Keratinocyte (primary cell): ENCODE measurements at places on chromosomes 7 and 10.

DNA sequence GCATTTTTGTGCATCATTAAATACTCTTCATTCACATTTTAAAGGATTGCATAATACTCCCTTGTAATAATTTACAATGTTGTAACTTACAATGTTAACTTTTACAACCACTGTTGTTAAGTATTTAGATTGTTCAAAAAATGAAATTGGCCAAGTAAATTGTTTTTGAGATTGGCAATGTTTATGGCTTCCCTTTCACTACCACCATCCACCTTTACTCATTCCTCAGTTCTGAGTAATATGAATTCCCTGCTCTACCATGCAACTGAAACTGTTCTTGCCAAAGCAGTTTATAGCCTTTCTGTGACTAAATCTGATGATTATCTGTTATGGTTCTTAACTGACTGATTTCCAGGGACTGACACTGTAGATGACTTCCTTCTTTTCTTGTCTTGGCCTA is 80.5 kb upstream of the TMEM106B start:
- no peak overlapping the region for H3K27ac ChIP-seq
- no peaks in the 10 kb centered on the region for H3K36me3 ChIP-seq
- DNase-seq: no peak

DNA sequence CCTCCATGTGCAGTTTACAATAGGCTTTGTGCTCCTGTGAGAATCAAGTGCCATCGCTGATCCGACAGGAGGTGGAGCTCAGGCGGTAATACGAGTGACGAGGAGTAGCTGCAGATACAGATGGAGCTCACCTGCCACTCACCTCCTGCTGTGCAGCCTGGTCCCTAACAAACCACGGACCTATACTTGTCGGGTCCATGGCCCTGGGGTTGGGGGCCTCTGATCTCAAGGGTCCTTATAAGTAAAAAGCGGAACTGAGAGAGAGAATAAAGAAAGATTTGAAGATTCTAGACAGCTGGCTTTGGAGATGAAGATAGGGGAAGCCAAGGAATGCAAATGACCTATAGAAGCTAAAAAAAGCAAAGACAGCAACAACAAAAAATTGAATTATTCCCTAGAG is 130.6 kb downstream of the PLXDC2 start:
- no peaks in the 10 kb centered on the region for H3K27me3 ChIP-seq
- no peak for DNase-seq
- H3K27ac ChIP-seq: no peak overlapping the region

- no peaks in the 10 kb centered on the region for H3K36me3 ChIP-seq
- no peak overlapping the region for H3K4me3 ChIP-seq
- no peaks in the 10 kb centered on the region for H3K4me1 ChIP-seq
- no peaks in the 10 kb centered on the region for H3K27me3 ChIP-seq
Measured at GRCh38 chr10:105875050-105875449, 1234.0 kb downstream of the SORCS3 start.

DNA sequence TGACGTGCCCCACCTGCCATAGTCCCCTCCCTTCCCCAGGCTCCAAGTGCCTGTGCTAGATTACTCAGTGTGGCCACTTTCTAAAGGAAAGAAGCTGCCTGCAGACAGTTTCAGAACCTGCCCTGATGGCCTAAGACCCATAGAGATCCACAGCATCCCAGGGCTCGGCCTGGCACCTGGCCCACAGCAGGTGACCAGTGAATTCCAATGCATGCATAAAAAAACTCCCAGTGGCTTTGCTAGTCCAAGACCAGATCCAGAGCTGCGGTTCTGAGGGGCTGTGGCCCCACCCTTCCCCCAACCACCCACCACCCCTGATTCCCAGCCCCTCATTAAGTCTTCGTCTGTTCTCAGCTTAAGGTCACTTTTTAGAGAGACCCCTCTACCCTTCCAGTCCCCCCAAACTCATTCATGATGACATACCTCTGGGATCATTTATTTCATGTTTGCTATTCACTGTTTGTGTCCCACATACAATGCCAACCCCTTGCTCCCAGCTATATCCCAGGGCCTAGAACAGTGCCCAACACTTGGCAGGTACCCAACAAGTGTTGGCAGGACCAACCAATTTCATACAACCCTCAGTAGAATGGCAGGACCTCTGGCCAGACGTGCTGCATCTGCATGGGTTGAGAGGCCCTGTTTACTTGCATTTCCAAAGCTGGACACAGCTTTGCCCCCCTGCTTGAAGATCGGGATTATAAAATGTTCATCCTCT is 118.1 kb downstream of the RGS10 start:
- DNase-seq: no peak
- no peaks in the 10 kb centered on the region for H3K27me3 ChIP-seq
- H3K27ac ChIP-seq: no peak overlapping the region
- H3K36me3 ChIP-seq: peaks cover 2% of the 10 kb centered on the region
- H3K4me3 ChIP-seq: no peak overlapping the region

DNA sequence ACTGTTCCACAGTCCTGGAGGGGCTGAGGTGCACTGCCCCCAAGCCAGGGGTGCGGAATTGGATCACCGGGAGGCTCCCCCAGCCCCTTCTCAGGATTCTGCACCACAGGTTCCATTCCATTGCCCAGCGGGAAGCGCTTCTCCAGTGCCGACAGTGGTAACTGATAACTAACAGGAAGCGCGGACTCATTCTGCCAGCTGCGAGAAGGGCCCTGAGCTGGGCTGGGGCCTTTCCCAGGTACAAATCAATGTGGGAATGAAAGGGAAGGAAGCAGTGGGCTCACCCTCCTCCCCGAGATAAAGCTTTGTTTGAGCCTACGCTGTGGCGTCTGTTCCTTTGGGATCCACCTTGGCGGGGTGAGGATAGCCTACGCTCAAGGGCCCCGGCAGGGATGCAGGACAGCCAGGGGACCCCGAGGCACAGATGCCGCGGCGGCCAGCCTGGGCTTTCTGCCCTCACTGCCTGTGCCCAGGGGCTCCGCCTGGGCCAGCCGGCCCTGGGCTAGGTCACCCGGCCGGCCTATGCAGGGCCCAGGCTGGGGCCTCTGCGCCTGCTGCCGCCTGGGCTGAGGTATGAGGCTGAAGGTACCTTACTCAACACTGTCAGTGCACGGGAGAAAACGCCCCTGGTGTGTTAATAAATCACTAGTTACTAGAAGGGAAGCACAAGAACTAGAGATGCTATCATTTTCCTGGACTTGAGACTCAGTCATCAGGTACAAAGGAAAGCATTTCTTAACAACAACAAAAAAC is 39.4 kb downstream of the EN2 start:
- no peak overlapping the region for H3K4me3 ChIP-seq
- no peak overlapping the region for H3K27ac ChIP-seq
- H3K27me3 ChIP-seq: peaks cover 22% of the 10 kb centered on the region
- no peaks in the 10 kb centered on the region for H3K36me3 ChIP-seq
- no peak for DNase-seq

GRCh38 chr7:71015252-71015900 is 116.6 kb upstream of the GALNT17 start:
- no peaks in the 10 kb centered on the region for H3K27me3 ChIP-seq
- no peak overlapping the region for H3K27ac ChIP-seq
- no peak for DNase-seq
- H3K4me1 ChIP-seq: no peaks in the 10 kb centered on the region
- H3K4me3 ChIP-seq: no peak overlapping the region

DNA sequence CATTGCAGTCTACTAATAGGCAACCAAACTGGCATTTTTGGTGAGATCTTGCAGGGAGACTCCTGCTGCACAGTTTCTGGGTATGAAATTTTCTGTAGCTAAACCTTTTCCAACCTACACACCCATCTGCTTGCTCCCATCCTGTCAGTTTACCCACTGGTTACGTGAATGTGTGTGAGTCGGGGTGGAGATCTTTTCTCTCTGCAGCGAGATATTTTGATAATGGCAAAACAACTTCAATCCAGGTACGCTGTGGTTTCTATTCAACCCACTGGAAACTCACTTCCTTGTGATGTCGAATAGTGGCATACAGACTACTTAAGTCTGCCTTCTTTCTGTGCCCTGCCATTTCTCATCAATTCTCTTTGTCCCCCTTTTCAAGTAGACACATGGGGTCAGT is 4.5 kb downstream of the PLEKHA1 start:
- peaks cover 9% of the 10 kb centered on the region for H3K4me1 ChIP-seq
- no peak for DNase-seq
- no peaks in the 10 kb centered on the region for H3K27me3 ChIP-seq
- H3K4me3 ChIP-seq: no peak overlapping the region
- no peak overlapping the region for H3K27ac ChIP-seq

DNA sequence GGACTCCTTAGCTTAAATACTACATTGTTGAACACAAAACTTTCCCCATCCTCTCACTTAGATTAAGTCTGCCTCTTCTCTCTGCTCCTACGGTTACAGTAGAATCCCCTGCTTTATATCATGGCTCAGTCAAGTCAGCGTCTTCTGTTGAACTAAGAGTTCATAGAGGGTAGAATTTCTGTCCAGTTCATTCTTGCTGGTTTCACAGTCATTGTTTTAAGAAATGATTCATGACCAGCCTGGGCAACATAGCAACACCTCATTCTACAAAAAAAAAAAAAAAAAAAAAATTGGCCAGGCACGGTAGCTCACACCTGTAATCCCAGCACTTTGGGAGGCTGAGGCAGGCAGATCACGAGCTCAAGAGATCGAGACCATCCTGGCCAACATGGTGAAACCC is 3.7 kb upstream of the ZFYVE27 start:
- peaks cover 5% of the 10 kb centered on the region for H3K4me1 ChIP-seq
- no peak overlapping the region for H3K27ac ChIP-seq
- DNase-seq: no peak
- H3K36me3 ChIP-seq: no peaks in the 10 kb centered on the region

- H3K27me3 ChIP-seq: no peaks in the 10 kb centered on the region
- no peak overlapping the region for H3K27ac ChIP-seq
- no peak overlapping the region for H3K4me3 ChIP-seq
- no peaks in the 10 kb centered on the region for H3K4me1 ChIP-seq
- no peak for DNase-seq
Measured at GRCh38 chr7:133805426-133805825, 321.7 kb upstream of the LRGUK start.

- DNase-seq: no peak
- H3K27ac ChIP-seq: no peak overlapping the region
- H3K27me3 ChIP-seq: no peaks in the 10 kb centered on the region
- no peak overlapping the region for H3K4me3 ChIP-seq
Measured at GRCh38 chr10:80184291-80184690, 21.0 kb downstream of the ANXA11 start.

- no peak overlapping the region for H3K4me3 ChIP-seq
- peaks cover 5% of the 10 kb centered on the region for H3K4me1 ChIP-seq
- H3K27ac ChIP-seq: no peak overlapping the region
- DNase-seq: no peak
- H3K36me3 ChIP-seq: no peaks in the 10 kb centered on the region
Measured at GRCh38 chr7:133827707-133828623, 299.2 kb upstream of the LRGUK start.

GRCh38 chr7:129797214-129797789 is 155.5 kb downstream of the UBE2H start:
- no peaks in the 10 kb centered on the region for H3K4me1 ChIP-seq
- H3K4me3 ChIP-seq: no peak overlapping the region
- no peaks in the 10 kb centered on the region for H3K36me3 ChIP-seq
- no peak for DNase-seq
- no peak overlapping the region for H3K27ac ChIP-seq
- peaks cover 2% of the 10 kb centered on the region for H3K27me3 ChIP-seq

- no peaks in the 10 kb centered on the region for H3K36me3 ChIP-seq
- no peak overlapping the region for H3K4me3 ChIP-seq
- no peak overlapping the region for H3K27ac ChIP-seq
Measured at GRCh38 chr10:85961479-85962067, 405.0 kb downstream of the GRID1 start.

DNA sequence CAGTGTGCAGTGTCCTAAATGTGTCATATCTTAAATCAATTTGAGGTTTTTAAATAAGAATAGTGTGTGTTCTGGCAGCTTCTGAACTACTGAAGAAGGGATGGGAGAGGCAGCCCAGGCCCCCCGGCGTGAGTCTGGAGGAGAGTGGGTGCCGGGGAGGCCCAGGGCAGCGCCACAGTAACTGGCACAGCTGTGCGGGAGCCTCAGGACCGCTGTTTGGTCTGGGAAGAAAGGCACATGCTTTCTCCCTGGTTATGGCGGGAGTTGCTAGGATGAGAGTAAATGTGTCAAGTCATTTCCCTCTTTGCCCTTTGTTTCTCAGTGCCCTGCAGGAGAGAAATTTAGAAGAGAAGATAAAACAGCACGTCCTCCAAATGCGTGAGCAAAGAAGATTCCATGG is 31.9 kb upstream of the PWWP2B start:
- H3K4me3 ChIP-seq: no peak overlapping the region
- no peaks in the 10 kb centered on the region for H3K27me3 ChIP-seq
- DNase-seq: no peak
- H3K4me1 ChIP-seq: no peaks in the 10 kb centered on the region

- H3K27ac ChIP-seq: no peak overlapping the region
- no peaks in the 10 kb centered on the region for H3K36me3 ChIP-seq
- H3K4me1 ChIP-seq: peaks cover 8% of the 10 kb centered on the region
- DNase-seq: no peak
- H3K27me3 ChIP-seq: no peaks in the 10 kb centered on the region
- H3K4me3 ChIP-seq: no peak overlapping the region
Measured at GRCh38 chr7:108146070-108146842, 16.1 kb upstream of the LAMB4 start.

DNA sequence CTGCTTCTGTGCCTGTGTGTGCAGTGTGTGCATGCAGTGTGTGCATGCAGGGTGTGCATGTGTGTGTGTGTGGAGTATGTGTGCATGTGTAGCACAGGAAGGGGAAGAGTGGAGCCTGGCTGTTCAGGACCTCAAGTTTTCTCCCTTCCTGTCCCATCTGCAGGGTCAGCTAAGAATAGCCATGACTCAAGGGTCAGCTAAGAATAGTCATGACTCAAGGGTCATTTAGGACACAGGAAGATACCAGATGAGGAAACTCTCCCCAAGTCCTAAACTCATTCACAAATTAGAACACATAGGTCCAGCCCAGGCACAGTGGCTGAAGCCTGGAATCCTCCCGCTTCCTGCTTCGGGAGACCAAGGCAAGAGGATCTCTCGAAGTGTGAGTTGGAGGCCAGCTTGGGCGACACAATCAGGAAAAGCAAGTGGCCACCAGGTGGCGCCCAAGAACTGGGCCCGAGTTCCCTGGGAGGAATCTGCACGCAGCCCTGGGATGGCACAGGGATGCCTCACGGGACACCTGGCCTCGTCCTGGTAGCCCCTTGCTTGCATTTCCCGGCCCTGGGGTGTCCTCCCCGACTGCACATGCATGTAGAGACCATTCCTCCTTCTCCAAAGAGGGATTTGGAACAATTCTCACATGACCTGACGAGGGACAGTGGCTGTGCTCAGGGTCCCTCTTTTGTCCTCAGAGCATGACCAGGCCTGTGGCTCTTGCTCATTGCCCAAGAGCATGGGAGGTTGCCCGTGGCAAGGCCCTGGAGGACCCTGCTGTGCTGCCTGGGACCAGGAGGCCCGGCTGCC is 21.4 kb upstream of the VOPP1 start:
- H3K4me3 ChIP-seq: no peak overlapping the region
- H3K27ac ChIP-seq: no peak overlapping the region
- no peak for DNase-seq
- no peaks in the 10 kb centered on the region for H3K36me3 ChIP-seq
- peaks cover 17% of the 10 kb centered on the region for H3K27me3 ChIP-seq

DNA sequence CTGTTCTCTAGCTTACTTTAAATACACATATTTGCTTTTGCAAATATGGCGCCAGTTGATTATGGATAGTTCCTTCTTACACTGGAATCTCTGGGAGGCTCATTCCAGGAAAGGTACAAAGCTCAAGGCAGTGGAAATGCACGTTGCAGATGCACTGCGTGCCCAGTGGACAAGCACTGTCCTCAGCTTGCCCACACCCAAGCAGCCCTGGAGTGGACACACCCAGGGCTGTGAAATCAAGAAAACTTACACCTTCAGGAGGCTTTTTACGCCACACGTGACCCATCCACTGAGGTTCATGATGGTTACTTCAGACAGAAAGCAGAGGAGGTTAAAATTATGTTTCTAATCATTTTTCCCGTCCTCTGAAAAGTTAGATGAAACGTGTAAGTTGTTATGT is 248.5 kb downstream of the VTI1A start:
- H3K4me1 ChIP-seq: no peaks in the 10 kb centered on the region
- no peak overlapping the region for H3K27ac ChIP-seq
- H3K36me3 ChIP-seq: no peaks in the 10 kb centered on the region
- no peak overlapping the region for H3K4me3 ChIP-seq
